ENCODE measurements at places on chromosomes 11 and 22.

DNA sequence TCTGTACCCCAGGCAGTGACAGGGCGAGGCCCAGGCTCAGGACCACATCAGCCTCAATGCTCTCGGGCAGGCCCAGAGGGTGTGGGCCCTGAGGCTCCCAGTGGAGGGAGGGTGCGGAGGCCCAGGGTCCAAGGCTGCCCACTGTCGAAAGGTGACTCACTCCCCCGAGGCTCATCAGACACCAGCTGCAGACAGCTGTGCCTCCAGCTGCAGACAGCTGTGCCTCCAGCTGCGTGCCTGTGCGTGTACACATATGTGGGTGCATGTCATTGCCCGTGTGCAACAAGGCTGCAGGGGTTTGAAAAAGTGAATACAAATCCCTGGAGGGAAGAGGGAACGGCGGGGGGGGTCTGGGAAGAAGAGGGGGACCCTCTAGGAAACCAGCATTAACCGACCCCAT, 134.3 kb downstream of the BRD1 start:
- DNase-seq, result no peak

GRCh38 chr11:115067471-115067870, 389.1 kb downstream of the NXPE2 start:
- no peak for DNase-seq

GRCh38 chr11:121466063-121466794, 13.5 kb upstream of the SORL1-AS1 start:
- DNase-seq, result peak; percentile 98

DNA sequence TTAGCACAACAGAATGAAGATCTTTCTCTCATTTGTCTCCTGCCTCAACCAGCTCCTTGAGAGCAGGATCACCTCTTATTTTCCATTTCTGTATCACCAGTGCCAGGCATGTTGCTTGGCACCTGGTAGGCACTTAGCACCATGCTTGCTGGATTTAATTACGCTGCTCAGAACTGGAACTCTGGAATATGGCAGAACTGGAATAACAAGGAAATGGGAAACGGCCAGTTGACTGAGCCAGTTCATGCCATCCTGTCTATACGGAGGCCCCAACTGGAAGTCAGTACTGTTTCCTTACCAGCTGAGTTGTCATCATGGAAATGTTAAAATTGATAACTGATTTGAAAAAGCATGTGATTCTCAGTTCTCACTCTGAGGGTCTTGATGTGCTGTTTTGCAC, 69.5 kb upstream of the YWHAH start:
- DNase-seq, result no peak

DNA sequence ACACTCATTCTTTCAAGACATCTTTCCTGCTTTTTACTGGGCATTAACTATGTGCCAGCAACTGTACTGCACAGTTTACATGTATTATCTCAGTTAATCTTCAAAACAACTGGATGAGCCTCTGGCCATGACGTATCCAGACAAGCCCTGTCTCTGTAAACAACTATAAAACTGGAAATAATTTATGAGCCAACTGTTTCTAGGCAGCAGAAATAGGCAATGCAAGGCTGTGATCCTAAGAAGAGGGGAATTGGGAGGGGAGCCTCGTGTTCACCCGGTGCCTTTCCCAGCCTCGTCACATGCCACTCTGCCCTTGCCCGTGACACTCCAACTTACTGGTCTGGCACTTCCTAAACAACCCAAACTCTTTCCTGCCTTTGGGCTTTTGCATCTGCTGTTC, 82.8 kb downstream of the FBXO7 start:
- no peak for DNase-seq
